Coronary artery (tissue), 2 donors: ENCODE measurements at places on chromosomes 5 and 9.

- DNase-seq, result no peak
Observed at GRCh38 chr9:87088192-87088591, 140.9 kb upstream of the GAS1 start.

- DNase-seq, result no peak
Observed at GRCh38 chr5:91264311-91265051, 118.6 kb downstream of the ARRDC3 start.

GRCh38 chr5:147439254-147439653 is 70.6 kb downstream of the DPYSL3 start:
- no peak for DNase-seq

- no peak for DNase-seq
Observed at GRCh38 chr5:92861531-92862285, 719.3 kb downstream of the NR2F1-AS1 start.

DNA sequence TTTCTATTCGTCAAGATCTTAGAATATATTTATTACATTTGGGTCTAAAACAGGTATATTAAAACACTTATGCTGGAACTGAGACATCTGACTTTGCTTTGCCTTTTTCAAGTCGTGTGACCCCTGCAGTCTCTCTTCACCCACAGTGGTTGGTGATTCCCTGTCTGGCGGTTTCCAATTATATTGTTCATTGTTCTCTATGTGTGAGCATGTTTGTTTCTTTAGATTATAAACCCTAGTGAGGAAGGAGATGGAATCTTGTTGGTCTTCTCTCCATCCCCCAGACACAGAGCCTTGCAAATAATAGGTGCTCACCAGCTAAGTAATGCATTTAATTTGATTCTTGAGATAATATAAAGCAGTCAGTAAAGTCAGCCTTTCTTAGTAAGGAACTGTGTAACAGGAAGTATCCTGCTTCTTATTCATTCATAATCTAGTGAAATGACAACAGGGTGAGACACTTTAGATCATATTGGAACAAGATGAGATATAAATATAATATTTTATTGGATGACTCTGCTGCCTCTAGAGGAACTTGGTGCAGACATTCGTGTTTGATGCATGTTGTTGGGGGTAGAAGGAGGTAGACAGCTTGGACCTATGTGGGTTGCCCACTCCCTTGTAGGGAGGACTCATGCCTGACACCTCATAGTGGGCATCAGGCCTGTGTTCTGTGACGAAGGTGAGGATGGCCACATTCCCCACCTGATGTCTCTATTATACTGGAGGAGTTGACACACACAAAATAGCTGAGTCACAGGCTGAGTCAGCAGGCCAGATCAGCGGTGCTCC is 88.1 kb downstream of the FGF1 start:
- no peak for DNase-seq

- no peak for DNase-seq
Observed at GRCh38 chr5:52748590-52748989, 39.1 kb upstream of the ITGA1 start.

DNA sequence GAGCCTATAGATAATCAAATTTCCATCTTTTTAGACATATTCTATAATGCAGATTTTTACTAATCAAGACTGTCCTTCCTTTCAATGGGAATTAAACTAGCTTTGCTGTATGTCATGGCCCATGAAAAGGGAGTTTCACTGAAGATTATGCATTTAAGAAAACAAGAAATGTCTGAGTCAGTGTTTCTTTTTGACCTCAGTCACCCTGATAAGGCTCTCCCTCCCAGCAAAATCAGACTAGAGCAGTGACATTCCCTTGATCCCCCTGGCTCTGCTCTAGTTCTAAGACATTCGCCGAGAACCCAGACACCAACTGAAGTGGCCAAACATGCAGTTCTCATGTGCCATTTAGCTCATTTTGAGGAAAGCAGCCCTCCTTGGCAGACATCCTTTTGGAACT is 442.0 kb downstream of the ACTL7B start:
- DNase-seq, result no peak

GRCh38 chr5:88746438-88746882 is 136.5 kb downstream of the MEF2C start:
- DNase-seq, result no peak

GRCh38 chr9:86978413-86978812 is 31.1 kb upstream of the GAS1 start:
- DNase-seq, result no peak

- DNase-seq, result no peak
Observed at GRCh38 chr5:181271081-181271480, 10.1 kb upstream of the TRIM52 start.

DNA sequence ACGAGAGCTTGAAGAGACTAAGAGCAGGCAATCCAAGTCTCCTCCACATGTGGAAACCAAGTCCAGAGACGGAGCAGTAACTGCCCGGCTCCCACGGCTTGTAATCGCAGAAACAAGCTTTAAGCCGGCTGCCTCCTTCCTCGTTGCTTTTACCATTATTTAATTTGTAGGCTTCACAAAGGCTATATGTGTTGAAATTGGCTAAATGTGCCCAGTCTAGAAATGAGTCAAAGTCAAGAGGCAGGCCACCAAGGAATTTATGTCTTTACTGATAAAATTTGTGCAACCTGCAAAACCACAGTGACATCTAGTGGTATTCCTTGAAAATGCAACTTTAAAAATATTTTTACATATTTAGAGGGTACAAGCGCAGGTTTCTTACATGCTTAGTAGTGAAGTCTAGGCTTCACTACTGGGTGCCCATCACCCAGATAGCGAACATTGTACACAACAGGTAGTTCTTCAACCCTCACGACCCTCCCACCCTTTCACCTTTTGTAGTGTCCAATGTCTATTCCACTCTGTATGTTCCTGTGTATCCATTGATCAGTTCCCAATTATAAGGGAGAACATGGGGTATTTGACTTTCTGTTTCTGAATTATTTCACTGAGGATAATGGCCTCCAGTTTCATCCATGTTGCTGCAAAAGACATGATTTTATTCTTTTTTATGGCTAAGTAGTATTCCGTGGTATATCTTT is 33.5 kb upstream of the EBF1 start:
- DNase-seq, result no peak

DNA sequence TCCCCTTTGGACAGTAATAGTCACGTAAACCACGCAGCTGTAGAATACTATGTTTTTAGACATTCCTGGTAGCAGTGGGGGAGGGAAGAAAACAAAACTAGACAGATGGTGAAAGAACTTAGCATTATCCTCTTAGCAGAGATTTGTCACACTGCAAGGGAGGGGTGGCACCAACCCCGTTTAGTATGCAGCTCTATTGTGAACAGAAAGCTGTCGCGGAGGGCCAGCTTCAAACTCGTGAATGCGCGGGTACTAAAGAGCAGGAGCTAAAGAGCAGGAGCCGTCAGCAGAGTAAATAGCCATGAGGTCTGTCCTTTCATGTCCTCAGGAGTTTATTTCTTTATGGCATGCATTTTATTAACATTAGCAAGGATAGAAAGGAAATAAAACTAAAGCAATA is 141.9 kb upstream of the SLC12A2 start:
- DNase-seq, result no peak

DNA sequence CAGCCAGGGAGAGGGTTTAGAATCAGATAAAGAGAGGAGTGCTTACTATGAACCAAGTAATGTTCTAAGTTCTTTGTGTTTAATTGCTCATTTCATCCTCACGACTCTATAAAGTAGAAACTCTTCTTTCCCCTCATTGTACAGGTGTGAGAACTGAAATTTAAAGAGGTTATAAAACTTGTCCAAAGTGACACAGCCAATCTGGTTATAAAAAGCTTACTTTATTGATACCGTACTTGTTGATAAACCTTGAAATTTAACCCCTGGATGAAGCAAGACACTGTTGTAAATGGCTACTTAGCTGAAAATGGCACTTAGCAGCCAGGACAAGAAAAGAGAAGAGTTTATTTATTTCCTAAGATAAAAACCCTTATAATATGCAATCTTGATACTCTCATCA is 702.4 kb downstream of the KCTD16 start:
- DNase-seq, result no peak

GRCh38 chr5:177366528-177367322 is 9.0 kb downstream of the RGS14 start:
- DNase-seq, result peak; percentile 90

DNA sequence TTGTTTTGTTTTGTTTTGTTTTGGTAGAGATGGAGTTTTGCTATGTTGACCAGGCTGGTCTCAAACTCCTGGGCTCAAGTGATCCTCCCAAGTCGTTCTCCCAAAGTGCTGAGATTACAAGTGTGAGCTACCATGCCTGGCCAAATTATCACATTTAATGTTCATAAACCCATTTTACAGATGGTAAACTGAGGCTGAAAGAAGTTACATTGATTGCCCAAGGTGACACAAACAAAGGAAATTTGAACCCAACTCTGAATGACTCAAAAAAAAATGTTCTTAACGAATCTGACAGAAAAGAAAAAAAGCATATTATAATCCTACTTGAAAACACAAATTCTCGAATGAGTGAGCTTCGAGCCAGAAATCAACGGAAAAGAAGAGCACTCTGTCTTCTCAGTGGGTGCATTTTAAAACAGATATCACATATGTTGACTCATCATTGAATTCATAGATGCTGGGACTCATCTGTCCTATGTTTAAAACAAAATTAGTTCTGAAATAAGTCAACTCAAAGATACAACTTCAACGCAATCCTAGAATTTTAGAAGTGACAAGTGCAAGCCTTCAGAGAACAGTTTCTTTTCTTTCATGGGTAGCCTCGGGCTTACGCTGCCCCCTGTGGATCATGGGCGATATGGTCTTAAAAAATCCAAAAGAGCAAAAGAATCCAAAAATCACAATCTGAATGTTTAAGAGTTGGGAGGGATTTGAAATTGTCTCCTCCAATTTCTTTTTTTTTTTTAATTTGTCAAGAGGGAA is 28.4 kb downstream of the TIMD4 start:
- DNase-seq, result no peak

- no peak for DNase-seq
Observed at GRCh38 chr5:72013766-72014624, 93.3 kb upstream of the MAP1B start.
